ENCODE measurements at places on chromosomes 5 and 9.
A peak's percentile ranks its signal among the peaks of the same experiment; 100 is the strongest.

DNA sequence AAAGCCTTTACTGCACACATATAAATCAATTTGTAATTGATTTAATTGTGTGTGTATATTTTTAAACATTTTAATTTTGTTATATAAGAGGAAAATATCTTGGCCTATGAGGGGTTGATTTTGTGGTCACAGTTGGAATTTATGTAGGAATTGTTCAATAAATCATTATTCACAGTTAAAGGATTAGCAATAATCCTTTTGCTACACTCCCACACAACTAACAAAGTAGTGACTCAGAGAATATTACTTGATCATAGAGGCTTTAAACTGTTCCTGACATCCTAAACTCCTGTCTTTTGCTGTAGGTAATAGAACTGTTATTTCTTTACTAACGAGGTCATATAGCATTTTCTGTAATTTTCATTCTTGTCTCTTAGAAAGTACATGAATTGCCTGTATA lies 95.5 kb downstream of the ZCCHC7 start:
- no peak for DNase-seq

DNA sequence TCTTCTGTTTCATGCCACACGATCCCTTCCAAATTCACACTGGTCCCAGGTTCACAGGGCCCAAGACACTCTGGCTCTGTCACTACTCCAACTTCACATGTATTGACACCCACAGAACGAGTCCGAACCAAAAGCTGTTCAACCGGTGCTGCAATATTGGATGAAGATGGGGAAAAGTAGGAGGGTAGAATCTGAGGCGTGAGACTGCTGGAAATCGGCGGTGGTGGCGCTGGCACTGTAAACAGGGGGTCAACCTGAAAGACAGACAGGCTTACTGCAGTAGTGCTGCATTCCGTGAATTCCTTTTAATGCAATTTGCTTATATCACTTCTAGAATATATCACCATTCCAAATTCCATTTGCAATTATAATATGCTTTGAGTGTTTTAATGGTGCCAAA lies 45.4 kb downstream of the ZNF608 start:
- DNase-seq = no peak

DNA sequence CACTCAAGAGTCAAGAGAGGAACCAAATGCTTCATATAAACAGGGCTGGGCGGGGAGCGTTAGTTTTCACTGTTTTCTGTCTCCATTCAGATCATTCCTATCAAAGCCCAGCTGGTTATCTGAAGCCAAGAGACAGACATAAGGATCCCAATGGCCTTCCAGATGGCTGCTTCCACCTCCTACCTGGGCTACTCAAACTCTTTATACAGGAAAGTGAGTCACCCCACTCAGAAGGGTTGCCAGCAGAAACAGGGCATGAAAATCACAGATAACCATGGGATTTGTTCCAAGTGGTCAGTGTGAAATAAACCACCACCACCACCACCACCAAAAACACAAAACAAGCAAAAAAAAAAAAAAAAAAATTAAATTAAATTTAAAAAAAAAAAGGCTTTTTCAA lies 5.5 kb downstream of the PRSS3 start:
- no peak for DNase-seq

DNA sequence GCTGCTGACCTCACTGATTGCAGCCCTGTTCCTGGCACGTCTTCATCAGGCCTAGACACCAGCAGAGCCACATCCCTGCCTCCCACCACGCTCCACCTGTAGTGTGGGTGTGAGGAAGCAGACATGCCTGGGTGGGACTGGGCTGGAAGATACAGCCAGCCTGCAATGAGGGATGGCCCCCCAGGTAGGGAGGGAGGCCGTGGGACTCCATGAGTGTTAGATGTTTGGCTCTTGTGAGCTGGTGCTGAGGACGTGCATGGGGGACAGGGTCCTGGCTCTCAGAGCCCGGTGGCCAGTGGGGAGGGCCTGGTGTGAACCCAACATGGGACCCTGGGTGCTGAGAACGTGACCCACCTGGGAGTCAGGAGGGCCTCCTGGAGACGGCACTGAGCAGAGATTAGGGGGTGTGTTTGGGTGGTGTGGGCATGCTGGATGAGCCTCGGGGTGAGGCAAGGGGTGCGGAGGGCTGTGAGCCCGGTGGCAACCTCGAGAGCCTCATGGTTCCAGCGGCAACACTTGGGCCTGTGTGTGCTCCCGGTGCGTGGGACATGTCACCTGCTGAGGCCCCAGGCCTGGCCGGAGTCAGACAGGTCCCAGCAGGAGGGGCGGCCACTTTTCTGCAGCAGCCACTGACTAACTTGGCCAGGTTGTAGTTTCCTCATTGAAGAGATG lies 87.6 kb downstream of the PHF2 start:
- no peak for DNase-seq

- no peak for DNase-seq
Observed at GRCh38 chr9:5872511-5872910, 18.2 kb upstream of the MLANA start.

DNA sequence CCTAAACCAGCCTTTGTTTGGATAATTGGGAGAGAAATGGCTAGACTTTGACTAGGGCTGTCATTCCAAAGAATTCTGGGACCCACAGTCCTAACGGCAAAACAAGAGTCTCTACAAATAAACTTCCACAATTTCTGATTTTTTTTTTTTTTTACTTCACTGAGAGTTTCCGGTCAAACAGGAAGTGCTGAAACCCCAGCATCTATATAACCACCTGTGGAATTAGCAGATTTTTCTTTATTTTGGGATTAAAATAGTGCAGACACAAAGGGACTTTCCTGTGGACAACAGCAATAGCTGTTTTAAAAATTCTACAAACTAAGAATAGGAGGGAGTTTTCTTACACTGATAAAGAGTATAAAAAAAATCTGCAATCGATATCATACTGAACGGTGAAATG lies 157.4 kb downstream of the ARSB start:
- DNase-seq = no peak

- no peak for DNase-seq
Observed at GRCh38 chr9:77417566-77417965, 230.6 kb downstream of the GNA14 start.

GRCh38 chr9:14760060-14760459 lies 37.5 kb upstream of the CER1 start:
- DNase-seq = no peak

GRCh38 chr9:116027951-116028350 lies 125.6 kb upstream of the PAPPA start:
- no peak for DNase-seq

- no peak for DNase-seq
Observed at GRCh38 chr5:107218457-107219193, 452.1 kb downstream of the EFNA5 start.

DNA sequence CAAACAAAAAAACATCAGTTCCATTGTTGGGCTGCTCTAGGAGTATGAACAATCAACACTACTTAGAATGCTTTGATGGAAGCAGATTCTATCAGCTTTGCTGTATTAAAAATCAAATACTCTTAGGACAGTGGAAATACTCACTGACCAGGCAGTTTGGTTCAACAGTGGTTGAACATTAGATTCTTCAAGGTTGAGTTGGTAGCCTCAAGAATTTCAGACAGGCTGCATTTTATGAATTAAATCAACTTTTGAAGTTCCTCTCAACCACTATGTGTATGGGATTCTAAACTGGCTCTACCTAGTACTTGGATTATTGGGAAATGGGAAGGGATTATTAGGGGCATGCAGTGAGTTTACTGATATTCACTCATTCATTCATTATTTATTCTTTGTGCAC lies 35.0 kb downstream of the ACTBL2 start:
- no peak for DNase-seq

DNA sequence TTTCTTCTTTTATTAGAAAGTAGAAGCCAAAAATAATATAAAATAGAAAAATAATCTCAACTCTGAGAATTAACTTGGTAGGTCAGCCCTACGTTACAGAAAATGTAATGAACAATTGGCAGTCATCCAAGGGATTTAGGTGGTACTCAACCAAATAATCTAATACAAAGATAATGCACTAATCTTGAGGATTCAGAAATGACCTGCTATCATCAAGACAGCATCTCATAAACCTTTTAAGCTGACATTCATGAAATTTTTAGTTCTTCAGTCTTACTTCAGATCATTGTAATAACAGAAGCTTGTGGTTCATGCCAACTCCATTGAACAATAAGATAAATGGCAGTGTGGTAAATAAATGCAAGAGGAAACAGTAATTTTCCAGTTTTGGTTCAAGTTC lies 1058.0 kb downstream of the MAT2B start:
- no peak for DNase-seq

GRCh38 chr5:58582019-58582802 lies 664 bp upstream of the RAB3C start:
- DNase-seq = peak; percentile 27

DNA sequence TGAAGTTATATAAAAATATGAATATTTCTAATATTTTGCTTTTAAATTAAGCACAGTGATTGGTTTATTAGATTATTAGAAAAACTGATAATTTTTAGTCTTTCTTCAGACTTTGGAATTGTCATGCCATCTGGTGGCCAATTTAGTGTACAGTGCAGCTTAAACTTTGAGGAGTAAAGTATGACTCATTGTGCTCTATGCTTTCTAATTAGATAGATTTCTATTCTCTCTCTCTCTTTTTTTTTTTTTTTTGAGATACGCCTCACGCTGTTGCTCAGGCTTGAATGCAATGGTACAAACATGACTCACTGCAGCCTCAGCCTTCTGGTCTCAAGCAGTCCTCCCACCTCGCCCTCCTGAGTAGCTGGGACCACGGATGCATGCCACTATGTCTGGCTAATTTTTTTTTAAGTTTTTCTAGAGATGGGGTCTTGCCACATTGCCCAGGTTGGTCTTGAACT lies 42.1 kb upstream of the GPR21 start:
- peak; percentile 29 for DNase-seq

GRCh38 chr5:77355080-77355479 lies 137.0 kb downstream of the WDR41 start:
- DNase-seq = no peak

DNA sequence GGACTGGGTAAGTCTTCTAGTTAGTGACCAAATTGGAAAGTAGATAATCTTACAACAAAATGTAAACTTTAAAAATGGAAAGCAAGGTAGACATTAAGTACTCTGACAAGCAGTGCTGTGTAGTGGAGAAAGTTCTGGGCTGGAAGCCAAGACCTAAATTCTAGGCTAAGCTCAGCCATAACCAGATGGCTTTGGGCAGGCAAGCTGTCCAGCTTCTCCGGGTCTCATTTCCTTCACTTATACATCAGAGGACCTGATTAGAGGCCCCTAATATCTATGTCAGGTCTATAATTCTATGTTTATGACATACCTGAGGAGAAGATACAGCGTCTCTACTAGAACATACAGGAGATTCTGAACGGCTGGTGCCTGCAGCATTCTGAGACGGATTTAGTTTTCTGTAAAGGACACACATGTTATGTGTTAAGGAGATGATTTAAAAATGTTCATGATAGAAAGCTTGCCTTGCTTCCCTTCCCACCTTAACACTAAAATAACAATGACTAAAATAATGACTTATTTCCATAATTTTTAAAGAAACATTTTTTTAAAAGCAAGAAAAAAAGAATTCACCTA lies 61.2 kb downstream of the ELL2 start:
- DNase-seq = no peak

- DNase-seq = no peak
Observed at GRCh38 chr9:2628919-2629318, 7.3 kb downstream of the VLDLR start.

DNA sequence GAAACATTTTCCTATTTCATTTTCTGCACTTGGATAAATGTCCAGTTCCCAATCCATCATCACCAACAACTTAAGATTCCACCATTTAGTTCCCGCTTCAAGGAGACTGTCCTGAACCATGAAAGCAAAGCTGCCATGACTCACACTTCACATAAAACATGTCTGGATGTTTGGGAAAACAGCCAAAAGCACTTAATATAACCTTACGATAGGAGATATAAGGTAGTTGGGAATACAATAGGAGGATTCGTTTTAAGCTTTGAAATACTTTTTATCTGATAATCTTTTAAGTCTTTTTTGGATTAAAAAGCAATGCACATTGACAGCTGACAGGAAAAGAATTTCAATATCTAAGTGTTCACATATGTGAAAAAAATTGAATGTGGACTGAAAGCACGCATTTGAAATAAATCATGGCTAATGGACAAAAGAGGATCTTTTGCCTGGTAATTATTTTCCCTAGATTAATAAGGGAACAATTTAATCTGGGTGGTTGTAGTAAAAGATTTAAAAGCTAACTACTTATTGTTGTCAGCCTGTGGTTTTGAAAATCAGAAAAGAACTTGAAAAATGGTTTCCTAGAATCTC lies 17.3 kb upstream of the TGFBI start:
- DNase-seq = no peak

DNA sequence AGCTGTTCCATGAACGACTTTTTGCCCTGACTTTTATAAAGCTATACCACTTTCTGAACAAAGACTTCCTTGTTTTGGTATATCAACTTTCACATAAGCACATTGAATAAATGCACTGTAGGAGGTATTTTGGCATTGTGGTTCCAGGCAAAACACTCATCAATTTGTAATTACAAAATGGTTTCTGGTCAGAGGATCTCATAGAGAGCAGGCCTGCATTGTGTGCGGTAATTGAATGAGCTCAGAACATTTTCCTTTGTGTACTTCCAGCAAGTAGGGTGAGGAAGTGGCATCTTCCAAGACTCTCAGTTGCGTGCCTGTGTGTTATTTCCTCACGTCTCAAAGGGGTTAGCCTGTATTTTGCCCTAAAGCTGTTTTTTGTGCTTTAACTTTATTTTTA lies 89.2 kb downstream of the PDE6A start:
- no peak for DNase-seq

GRCh38 chr5:154446195-154447088 lies 645 bp downstream of the SAP30L start:
- peak; percentile 58 for DNase-seq

GRCh38 chr5:118561971-118562370 lies 426.4 kb downstream of the DTWD2 start:
- no peak for DNase-seq

GRCh38 chr9:84970432-84970831 lies 300.9 kb downstream of the NTRK2 start:
- DNase-seq = no peak

DNA sequence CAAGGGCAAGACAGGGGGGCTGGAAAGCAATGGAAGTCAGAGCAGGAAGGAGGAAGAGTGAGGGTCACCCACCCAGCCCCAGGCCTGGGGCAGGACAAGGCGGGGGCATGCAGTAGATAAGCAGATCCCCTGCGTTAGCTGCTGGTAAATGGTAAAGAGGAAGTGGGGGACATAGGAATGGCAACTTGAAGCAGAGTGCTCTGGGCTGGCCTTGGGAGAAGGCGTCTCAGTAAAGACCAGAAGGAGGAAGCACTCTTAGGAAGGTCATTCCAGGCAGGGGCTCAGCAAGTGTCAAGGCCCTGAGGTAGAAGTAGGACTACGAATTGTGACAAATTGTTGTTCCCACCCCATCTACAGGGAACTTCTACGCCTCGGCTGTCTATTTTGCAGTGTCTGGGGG lies 15.1 kb downstream of the TCOF1 start:
- no peak for DNase-seq

DNA sequence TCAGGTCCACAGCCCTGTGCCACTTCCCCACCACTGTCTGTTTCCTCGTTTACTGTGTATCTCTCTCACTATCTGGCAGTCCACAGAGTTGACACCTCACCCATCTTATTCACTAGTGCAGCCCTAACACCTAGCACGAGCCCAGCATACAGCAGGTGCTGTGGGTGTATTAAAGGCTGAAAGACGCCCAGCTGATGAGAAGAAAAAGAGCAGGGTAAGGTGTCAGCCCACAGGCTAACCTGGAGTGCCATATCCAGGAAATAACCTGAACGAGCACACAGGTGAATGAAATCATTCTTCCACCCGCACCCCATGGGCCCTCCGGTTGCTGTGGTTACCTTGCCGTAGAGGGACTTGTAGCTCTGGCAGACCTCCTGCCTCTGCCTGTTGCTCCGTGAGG lies 18.6 kb downstream of the ANXA6 start:
- no peak for DNase-seq

GRCh38 chr5:100641833-100642232 lies 106.7 kb downstream of the FAM174A start:
- no peak for DNase-seq

All from HEK293T (cell line).